ENCODE measurements at places on chromosomes 12 and 14.

GRCh38 chr12:31477687-31478086, 113.2 kb downstream of the DENND5B start:
- DNase-seq: no peak

DNA sequence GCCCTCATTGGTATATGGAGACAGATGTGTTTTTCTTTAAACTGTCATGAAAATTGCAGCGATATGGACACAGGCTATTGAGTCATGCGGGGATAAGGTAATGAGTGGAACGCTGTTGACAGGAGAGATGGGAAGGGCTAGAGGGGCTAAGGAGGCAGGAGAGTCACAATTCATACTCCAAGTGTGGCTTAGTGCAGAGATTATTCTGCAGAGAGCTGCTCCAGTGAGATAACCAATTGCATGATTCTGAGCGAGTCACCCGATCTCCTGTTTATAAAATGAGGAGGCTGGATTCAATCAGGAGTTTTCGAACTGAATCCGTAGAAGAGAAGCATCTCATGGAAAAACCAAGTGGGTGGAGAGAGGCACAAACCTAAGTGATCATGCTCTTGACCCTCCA, 106.4 kb upstream of the PLEKHG7 start:
- no peak for DNase-seq

DNA sequence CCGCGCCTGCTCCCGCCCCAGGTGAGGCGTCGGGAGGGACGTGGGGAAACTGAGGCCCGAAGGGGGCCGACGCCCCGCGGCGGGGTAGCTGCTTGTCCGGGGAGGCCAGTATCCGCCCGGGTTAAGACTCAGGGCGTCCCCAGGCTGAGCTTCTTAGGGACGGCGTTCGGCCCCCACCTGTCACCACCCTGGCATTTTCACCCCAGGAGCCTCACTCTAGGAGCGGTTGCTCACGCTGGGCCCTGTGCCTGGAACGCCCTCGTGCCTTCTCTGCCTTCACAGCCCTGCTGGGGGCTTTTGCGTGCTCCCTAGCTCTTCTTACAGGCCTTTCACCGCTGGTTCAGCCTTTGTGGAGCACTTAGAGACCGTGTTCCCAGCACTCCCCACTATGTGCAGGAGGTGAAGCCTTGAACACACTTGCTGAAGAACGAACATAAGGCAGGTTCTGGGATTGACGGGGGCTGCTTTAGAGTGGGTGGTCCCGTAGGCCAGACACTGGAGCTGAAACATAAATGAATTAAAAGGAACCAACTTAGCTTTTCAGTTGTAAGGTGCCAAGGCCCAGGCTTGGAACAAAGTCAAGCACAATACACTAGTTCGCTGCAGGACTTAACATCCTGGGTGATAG, 601 bp downstream of the ZNF839 start:
- peak; percentile 8 for DNase-seq

GRCh38 chr14:61174987-61175386, 106.2 kb downstream of the TMEM30B start:
- DNase-seq: no peak

GRCh38 chr12:51391283-51392123, at the start of gene GALNT6:
Gene GALNT6, minus strand, starts transcription at chr12:51391406. Its CDS starts 11,625 bp downstream, at chr12:51379781.
- DNase-seq: peak; percentile 61

Data from NCI-H510A treated with DMSO at 0.1 percent for 48 hours (cell line).